NCI-H2227 treated with DMSO at 0.1 percent for 48 hours (cell line): ENCODE measurements at places on chromosomes 2 and 18.

DNA sequence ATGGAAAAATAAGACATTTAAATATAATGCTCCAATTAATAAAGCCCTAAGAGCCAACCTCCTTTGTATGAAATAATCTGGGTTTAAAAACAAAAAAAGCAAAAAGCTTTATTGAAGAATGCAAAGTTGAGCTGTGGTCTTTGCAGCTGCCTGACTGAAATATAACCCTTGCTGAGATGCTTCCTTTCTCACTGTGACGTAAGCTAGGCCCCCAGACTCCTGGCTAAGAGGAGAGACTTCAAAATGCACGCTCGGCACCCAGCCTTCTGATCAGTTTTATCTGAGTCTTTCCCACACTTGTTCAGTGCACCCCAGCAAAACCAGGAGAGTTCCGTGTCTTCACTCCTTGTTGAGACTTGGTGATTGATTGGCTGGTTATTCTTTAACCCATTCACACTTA lies 115.3 kb downstream of the BCL11A start:
- DNase-seq = no peak

- DNase-seq = no peak
Observed at GRCh38 chr18:3330622-3331021, 68.7 kb downstream of the MYL12B start.

GRCh38 chr2:58900246-58901027 lies 659.3 kb upstream of the FANCL start:
- DNase-seq = no peak

DNA sequence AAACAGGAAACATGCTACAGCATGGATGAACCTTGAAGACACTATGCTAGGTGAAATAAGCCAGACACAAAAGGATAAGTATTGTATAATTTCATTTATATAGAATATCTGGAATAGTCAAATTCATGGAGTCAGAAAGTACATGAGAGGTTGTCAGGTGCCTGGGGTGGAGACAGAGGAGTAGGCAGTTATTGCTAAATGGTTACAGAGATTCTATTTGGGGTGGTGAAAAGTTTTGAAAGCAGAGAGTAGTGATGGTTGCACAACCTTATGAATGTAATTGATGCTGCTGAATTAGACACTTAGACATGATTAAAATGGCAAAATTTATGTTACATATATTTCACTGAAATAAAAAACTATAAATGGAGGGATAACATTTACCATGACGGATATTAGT lies 197.4 kb downstream of the VAPA start:
- DNase-seq = no peak

- peak; percentile 73 for DNase-seq
Observed at GRCh38 chr18:67104700-67105284, 411.7 kb downstream of the DSEL start.

- no peak for DNase-seq
Observed at GRCh38 chr18:77199707-77200106, 49.9 kb upstream of the GALR1 start.

GRCh38 chr18:35432565-35433001 lies 55.4 kb upstream of the ZNF396 start:
- DNase-seq = no peak

DNA sequence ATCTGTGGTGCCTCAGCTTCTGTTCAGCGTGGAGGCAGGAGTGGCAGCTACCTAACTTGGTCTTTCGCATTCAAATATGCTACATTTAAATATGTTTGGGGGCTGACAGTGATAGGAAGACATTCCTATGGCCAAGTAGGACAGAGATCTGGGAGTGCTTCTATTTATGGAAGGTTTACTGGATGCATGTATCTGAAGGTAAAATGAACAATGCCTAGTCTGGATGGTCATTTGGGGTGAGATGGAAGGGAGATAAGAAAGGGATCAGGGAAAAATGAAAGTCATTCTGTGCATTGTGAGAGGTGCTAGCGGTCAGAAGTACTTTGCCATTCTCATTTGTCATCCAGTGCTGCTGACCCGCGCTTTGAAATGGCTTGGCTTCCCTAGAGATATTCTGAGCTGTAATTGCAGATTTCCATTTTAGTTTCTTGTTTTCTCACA lies 300.9 kb upstream of the FBXO11 start:
- peak; percentile 19 for DNase-seq

DNA sequence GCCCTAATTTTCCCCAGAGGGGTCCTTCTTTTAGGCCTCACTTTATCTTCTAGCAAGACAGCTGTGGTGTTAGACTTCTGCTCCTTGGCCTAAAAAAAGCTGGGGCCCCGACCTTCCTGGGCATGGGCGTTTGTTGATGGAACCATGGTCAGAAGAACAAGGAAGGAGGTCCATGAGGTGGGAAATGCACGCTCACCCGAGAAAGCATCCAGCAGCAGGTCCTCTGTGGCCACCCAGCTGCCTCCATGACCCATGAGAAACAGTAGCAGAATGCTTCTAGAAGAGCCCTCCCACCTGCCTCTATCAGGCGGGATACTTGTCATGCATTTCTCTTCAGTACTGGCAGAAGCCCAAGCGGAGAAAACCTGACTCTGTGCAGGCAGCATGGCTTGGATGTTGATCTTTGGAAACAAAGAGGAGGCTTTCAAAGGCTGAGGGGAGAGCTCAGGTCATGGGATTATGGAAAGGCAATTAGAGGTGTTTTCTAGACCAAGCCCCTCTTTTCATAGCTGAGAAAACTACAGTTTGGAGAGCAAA lies 249.1 kb downstream of the FAM210A start:
- DNase-seq = no peak

- DNase-seq = no peak
Observed at GRCh38 chr2:58852905-58853304, 611.8 kb upstream of the FANCL start.

- DNase-seq = no peak
Observed at GRCh38 chr18:55869556-55870501, 281.8 kb upstream of the TCF4 start.

- no peak for DNase-seq
Observed at GRCh38 chr2:229815342-229815741, 101.0 kb upstream of the DNER start.

DNA sequence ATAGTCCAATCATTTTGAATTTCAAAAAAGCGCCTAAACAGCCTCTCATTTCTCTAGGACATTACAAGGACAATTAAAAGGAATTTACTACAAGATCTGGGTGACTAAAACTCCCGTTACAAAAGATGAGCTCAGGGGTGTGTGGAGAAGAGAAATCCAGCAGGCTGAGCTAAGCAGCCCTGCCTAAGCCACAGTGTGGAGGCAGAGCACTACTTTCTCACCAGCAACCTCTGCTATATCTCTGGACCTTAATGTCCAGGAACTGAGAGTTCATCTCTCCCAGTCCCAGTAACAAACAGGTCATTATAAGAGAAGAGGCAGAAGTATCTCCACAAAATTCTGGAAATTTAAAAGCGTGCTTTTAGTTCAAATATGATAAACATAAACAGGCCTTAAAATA lies 18.9 kb upstream of the ANKRD62 start:
- no peak for DNase-seq

DNA sequence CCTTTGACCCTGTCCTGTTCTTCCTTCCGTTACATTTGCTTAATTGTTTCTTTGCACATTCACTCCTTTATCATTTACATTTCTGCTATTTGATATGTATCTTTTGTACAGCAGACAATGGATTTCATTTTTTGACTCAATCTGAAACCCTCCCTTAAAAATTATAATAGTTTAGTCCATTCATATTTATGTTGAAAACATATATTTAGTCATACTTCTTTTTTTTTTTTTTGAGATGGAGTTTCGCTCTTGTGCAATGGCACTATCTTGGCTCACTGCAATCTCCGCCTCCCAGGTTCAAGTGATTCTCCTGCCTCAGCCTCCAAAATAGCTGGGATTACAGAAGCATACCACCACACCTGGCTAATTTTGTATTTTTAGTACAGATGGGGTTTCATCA lies 95.3 kb upstream of the TGFA start:
- DNase-seq = no peak

DNA sequence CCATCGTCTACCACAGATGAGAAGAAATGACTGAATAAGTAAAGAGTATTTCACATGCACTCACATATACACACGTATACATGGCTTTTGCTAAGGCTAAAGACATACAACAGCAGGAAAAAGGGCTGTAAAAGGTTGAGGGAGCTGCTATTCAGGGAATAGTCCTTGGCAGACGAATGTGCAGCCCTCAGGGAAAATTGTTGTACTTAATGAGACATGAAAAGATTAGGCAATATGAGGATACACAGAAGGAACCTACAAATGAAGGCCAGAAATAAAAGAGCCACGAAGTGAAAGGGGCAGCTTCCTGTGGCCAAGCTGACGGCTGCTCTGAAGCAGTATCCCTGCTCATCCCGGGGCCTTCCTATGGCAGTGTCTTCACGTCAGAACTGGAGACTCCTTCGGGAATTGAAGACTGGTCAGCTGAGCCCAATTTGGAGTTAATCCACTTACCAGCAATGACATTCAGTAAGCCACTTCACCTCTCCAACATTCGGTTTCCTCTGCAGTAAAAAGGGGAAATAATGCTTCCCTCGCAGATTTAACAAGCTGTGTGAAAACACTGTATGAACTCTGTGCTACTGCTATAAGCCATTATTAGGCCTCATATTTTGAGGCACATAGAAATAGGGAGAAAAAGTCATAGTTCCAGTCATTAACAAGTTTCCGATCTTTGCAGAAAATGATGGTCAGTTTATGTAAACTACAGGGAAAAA lies 221.8 kb downstream of the STK39 start:
- no peak for DNase-seq

- DNase-seq = no peak
Observed at GRCh38 chr2:132760405-132760804, 90.4 kb upstream of the LYPD1 start.

DNA sequence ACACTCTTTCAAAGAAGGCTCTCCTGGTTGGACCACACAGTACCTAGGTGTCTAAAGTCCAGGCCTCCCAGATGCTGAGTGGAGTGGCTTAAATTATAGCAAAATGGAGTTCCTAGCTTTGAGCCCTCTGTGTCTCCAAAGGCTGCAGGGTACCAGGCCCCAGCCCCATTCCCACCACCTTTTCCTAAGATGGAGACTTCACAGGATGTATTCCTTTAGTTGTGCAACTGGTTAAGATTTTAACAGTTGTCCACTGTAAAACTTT lies 4.9 kb downstream of the SMAD7 start:
- no peak for DNase-seq

GRCh38 chr2:152825834-152826233 lies 107.4 kb downstream of the ARL6IP6 start:
- DNase-seq = no peak

- no peak for DNase-seq
Observed at GRCh38 chr18:49547701-49548100, 14.2 kb upstream of the LIPG start.

DNA sequence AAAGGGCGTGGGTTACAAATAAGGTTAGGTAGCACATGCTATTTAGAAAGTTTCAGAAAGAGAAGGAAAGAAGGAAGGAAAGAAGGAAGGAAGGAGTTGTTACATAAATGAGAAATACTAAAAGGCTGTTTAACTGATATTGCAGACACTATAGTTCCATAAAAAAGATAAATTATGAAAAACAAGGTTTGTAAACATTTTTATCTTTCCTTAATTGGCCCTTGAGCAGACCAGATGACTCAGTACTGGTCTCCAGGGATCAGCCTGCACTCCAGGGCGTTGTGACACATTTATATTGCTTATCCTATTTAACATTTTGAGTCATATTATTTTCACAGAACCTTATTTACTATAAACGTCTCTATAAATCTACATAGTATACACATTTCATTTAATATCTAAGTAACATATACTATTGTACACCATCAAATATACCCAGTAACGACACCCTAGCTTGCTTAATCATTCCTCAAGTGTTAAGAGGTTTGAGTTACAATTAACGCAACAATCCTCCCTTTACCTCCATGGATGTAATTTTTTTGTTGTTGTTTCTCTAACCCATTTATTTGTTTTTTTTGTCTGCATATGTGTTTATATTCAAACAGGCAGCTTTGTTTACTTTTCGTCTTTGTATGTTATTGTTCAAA lies 2.8 kb upstream of the RAB31 start:
- DNase-seq = no peak

DNA sequence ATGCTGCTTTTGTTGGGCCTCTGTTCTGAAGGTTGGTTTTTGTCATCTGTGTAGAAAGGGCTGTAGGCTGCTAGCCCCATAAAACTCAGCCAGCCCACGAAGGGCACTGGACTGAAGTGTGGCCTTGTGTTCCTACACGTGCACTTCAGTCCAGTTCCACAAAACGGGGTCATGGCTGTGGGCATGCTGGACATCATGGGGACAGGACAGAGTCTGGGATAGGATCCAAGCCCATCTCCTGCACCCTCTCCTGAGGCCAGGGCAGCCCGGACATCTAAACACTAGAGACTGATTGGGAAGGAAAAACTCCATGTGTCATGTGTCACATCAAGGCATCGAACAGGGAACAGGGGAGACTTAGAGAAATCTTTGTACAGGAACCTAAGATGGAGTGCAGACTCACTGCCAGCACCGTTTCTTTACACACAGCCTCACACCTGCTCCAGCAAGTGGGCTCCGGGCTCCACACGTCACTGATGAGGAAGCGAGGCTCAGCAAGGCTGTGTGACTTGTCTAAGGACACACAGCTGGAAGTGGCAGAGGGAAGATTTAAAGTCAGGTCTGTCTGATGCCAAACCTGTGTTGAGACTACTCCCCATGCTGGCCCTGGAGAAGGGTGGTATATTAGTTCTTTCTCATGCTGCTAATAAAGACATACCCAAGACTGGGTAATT lies 74.8 kb upstream of the BCL2L11 start:
- no peak for DNase-seq

DNA sequence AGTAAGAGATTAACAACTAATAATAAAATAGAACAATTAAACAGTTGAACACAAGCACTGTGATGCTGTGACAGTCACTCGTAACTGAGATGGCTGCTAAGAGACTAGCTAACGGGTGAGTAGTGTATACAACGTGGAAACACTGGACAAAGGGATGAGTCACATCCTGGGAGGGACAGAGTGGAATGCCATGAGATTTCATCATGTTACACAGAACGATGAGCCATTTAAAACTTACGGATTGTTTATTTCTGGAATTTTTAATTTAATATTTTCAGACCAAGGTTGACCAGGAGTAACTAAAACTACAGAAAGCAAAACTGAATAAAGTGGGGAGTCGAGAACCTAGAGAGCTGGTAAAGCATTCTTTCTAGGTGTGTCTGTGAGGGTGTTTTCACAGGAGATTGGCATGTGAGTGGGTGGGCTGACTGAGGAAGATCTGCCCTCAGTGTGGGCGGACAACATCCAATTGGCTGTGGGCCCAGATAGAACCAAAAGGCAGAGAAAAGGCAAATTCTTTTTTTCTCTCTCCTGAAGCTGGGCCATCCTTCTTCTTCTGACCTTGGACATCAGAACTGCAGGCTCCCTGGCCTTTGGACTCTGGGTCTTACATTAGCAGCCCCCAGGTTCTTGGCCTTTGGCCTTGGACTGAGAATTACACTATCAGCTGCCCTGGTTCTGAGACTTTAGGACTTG lies 14.6 kb downstream of the TMSB10 start:
- DNase-seq = no peak

DNA sequence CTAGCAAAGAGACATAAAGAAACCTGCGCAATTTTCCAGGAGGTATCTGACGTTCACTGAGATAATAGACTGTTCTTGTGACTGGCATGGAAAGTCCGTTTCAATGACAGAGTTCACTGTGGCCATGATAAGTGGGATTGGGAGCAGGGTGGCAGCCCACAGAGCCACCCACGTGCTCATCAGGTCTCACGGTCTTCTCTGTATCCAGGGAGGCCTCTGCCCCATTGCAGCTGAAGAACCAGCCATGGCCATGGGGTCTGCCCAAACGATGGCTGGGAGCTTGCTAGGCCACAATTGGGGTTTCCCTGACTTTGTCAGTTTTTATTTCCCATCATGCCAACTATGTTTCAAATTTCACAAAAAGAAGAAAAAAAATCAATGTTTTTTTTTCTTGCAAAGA lies 57.2 kb downstream of the PDCL3 start:
- no peak for DNase-seq
